Aorta (tissue), 5 donors: ENCODE measurements at places on chromosomes 7 and 10.

DNA sequence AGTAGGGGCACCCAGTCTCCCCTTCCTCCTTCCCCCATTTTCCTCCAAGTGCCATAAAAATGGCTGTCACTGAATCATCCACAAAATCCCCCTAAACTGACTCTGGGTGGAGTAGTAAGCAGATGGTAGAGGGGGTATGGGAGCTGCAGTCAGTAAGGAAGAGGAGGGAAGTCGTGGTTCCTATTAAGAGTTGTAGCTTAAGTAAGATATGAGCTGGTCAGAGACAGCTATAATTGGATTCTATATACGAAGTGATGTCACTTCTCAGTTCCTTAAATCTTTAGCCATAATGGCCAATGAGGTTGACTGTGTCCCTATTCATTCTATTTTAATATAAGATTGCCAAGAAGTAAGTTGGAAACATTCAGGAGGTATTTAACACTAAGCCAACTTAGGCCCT, 131.7 kb downstream of the SLC16A9 start:
- no peak for DNase-seq

DNA sequence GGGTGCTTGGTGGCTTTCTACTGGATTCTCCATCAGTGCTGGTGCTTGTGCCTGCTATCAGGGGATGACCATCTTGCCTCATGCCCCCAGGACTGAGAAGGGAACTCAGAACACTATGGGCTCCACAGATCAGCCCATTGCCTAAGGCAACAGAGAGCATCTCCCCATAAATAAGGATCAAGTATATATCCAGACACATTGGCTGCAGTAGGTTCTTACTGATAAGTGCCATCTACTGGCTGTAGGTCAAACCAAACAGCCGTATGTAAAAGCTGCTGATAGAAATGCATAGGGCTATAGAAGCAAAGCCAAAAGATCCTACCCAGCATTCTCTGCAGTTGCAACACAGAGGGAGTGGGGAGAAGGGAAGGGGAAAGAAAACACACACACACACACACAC, 153.7 kb downstream of the CDK14 start:
- DNase-seq: no peak

- peak; percentile 88 for DNase-seq
Observed at GRCh38 chr7:114944745-114945625, 23.1 kb downstream of the MDFIC start.

GRCh38 chr10:61285749-61286148, 167.4 kb downstream of the TMEM26 start:
- no peak for DNase-seq

DNA sequence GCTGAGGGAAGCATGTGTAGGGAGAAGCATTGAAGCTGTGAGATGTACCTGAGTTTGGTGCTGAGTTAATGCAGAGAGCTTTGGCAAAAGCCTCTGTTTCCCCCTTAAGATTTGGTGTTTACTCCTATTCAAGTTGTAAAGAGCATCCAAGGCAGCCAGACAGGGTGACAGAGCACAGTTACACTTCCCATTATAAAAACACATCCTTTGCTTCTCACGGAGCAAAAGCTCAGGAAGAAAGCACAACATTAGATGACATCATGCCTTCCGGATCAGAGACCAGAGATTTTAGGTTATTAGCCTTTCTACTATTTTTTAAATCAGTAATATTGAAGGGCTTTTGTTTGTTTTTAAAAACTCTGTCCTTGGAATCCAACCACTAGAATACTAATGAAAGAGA, 182.9 kb downstream of the DOCK4 start:
- no peak for DNase-seq

DNA sequence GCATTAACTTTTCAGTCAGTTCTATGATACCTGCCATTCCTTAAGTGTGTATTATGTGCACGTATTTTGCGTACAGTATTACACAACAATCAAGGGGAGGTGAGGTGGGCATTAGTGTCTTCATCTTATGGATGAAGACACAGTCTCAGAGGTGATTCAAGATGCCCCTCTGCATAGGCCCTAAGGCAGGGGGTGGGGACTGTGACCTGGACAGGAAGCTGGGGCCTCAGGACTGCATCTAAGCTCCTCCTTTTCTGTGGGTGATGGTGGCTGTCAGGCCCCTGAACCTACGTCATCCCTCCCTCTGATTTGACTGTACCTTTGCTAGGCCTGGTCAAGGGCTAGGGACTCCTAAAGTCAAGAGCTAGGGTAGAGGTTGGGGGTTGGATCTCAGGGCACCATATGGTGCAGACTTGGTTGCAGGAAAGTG, 38.9 kb downstream of the HK1 start:
- DNase-seq: no peak

- DNase-seq: no peak
Observed at GRCh38 chr7:90988516-90988915, 275.7 kb upstream of the FZD1 start.

GRCh38 chr7:130493275-130493873, 1.5 kb downstream of the MEST start:
- no peak for DNase-seq
